Nephron progenitor cell (in vitro differentiated cells): ENCODE measurements at places on chromosomes 2 and 18.

- DNase-seq = no peak
These were observed 49.5 kb downstream of the CCDC148 start for GRCh38 chr2:158407031-158407430.

DNA sequence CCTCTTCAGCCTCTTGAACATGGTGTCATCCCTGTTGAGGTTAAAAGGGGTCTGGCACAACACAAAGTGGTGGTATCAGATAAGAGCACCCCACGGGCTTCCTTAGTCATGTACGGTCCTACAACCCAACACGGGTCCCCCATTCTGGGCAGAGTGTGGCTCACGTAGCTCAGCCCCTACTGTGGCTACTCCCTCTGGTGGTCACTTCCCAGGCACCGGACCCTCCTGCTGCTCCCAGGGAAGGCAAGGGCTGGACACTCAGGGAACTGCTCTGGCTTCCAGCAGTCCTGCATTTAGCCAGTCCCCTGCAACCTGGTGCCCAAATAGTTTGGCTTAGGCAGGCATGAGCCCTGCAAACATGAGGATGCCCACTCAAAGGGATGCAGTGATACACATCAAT, 58.6 kb downstream of the GALNT14 start:
- peak; percentile 59 for DNase-seq

DNA sequence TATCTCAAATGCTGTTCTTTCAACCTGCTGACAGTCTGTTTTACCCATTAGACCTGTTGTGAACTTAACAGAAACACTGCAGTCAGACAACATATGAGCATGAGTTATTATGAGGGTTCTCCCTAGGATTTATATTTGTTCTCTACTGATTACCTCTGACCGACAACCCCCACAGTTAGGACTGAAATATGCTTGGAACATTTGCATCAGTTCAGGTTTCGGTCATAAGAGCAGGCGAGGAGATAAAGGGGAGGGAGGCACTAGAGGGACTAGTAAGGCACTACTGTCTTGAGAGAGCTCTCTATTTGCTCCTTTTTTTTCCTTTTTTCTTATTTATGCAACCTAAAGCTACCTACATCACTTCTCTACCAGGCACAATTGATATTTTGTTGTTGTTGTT, 133.2 kb upstream of the REG3G start:
- DNase-seq = no peak

DNA sequence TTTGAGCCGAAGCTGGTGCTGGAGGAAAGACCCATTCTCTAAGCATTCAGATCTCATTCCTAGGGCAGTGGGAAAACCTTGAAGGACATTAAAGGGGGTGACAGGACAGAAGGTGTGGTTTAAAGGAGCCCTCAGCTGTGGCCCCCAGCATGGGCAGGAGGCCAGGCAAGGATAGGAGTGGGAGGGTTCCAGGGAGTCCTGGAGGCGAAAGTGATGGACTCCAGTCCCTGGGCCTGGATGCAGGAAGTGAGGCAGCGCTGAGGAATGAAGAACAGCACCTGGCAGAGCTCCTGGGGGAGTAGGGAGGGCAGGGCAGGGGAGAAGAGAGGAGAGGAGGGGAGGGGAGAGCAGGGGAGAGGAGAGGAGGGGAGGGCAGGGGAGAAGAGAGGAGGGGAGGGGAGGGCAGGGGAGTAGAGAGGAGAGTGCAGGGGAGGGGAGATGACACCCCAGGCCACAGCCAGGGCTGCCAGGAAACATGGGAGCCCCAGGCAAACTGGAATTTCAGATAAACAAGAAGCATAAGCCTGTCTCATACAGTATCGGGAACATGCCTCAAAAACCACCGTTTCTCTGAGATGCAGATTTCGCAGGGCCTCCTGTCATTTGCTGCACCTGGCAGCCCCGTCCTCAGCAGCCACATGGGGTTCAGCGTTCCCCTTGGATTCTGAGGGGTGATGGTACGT, 5.7 kb downstream of the RAMP1 start:
- DNase-seq = no peak

DNA sequence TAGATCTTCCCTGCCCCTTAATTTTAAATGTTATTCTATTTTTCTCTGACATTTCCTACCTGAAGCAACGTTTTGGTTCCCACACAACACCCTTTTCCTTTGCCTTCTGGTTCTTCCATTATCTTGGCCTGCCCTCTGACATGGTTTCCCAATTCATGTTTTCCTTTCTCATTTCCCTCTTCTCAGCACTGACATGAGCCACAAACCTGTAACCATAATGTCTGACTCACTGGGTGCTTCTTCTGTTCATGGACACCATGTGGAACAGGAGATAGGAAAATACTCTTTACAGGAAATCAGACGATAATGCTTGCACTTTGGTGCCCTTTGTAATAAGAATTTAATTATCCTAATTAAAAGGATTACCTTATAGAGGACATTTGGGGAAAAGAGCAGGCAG, 142.0 kb downstream of the ZEB2 start:
- no peak for DNase-seq

DNA sequence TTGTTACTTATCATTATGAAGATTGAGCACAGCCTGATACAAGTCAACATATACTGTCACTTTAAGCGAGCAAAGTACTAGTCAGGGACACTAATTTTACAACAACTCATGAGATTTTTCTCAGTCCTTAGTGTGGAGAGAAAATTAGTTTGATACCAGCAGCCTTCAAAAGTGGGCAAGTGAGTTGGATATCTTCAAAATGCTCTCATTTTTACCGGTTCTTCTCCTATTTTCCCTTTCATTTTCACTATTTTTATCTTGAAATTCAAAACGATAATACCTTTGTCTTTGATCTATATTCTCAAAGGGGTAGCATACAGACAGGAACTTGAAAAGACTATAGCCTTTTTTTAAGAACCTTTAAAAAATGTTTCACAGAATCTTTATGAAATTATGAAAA, 52.0 kb upstream of the UBXN4 start:
- DNase-seq = no peak

DNA sequence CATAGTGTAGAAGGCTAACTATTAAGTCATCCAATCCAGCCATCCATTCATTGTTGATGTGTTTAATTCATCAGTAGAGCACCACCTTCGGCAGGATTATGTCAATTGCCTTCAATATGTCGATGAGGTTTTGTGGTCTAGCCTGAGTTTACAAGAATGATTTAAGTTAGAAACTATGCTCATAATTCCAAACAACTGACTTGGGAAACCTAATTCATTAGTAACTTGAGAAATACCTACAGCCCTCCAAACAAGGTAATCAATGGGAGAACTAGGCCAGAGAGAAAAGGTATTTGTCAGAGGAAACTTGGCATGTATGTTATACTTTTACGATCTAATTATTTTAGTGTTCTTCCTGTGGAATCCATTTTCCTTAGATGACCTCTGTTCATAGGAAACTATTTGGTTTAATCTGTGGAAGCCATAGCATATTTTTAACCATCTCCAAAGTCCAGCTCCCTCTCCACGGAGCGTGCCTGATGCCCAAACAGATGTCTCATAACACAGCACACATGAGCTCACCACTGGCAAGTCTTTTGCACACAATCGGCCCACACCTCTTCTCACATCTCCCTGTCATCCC, 148.5 kb downstream of the GFPT1 start:
- no peak for DNase-seq

GRCh38 chr18:57743008-57743407, 60.1 kb downstream of the ATP8B1 start:
- no peak for DNase-seq

- DNase-seq = no peak
These were observed 8.4 kb downstream of the NCL start for GRCh38 chr2:231455890-231456289.

DNA sequence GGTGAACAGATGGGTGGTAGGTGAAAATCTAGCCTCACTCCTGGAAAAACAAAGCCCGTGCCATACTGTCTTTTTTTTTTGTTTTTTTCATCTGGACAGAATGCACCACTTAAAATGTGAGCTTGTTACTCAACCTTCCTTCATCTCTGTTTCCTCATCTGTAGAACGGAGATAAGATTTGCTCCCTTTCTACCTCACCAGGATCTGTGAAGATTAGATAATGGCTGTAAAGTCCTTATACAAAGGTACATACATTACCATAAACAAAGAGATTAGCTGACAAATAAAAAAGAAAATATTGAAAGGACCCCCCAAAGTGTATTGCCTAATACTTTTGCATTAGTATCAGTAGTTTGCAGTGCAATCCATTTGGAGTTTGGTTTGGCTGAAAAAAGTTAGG, 75.4 kb upstream of the ZEB2 start:
- DNase-seq = no peak

DNA sequence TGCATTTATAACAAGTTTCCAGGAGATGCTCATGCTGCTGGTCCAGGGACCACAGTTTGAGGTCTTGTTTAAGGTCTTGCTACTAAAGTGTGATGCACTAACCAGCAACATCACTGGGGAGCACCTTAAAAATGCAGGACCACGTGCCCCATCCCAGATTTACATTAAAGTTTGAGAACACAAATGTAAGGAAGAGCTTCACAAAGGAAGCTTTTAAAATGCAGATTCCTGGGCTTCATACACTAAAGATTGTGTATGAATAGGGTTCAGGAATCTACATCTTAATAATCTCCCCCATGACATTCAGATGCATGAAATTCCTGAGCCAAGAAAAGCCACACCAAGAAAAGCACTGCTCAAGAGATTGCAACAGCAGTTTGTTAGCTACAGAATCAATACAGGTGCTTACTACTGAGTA, 235.3 kb upstream of the TANK start:
- DNase-seq = no peak

GRCh38 chr2:201237486-201238123, 22.7 kb upstream of the CASP8 start:
- DNase-seq = no peak

- DNase-seq = no peak
These were observed 119.9 kb downstream of the PARD3B start for GRCh38 chr2:204665207-204665606.

GRCh38 chr2:100188326-100188725, 45.9 kb upstream of the AFF3 start:
- no peak for DNase-seq

- peak; percentile 35 for DNase-seq
These were observed 294.9 kb downstream of the DYSF start for GRCh38 chr2:71748227-71748626.

DNA sequence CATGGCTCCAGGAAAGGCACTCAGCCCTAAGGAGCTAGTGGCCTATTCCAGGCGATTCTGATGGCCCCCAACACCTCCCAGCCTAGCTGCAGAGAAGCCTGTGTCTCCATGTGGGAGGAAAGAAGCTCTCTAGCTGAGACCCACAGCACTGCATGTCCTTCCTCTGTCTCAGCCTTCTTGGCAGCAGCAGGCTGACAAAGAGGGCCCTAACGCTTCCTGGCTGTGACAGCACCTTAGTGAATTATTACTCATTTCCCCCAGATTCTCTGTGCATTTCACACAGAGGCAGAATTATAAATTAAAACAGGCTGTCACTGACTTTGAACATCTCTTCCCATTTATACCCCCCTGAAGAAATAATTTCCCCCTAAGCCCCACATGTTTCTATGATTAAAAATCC, 206.8 kb downstream of the CLIP4 start:
- DNase-seq = peak; percentile 18

DNA sequence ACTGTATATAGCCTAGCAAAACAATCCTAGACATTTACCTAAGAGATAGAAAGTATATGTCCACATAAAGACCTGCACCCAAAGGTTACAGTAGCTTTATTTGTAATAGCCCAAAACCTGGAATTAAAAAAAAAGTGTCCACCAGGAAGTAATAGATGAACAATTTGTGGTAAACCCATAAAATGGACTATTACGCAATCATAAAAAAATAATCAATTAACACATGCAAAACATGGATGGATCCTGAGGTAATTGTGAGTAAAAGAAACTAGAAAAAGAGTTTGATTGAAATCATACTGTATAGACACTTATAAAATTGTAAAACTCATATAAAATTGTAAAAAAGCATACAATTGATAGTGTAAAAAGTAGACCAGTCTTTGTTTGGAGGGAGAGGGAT, 673.0 kb upstream of the ZNF804A start:
- no peak for DNase-seq

GRCh38 chr2:43018179-43019024, 208.0 kb downstream of the ZFP36L2 start:
- no peak for DNase-seq

GRCh38 chr2:146820672-146821071, 1024.2 kb upstream of the ACVR2A start:
- no peak for DNase-seq

DNA sequence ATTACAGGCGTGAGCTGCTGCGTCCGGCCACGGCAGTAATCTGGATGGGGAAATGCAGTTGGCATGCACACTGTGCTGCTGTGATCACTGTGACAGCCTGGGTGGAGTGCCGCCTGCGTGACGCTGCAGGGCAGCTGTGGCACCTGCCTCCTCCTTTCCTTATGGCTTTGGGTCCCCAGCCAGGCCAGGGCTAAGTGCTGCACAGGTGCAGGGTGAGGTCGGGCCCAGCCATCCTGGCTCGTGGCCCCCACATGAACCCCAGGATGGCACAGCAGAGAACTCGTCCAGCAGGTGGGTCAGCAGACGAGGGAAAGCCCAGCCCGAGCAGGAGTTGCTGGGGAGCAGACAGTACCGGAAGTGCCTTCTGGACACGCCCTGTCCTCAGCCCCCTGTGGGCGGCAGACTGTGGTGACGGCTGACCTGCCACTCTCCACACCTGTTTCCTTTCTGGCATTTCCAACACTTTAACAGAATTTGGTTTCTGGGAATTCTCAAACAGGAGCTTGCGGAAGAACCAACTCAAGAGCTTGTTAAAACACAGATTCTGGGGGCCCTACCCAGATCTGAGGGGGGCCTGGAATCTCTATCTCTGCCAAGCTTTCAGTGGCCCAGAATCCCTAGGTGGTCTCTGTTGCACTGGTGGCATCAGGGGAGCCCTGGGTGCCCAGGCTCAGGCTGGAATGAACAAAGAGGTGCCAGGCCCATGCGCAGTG, 16.9 kb downstream of the HS1BP3 start:
- DNase-seq = no peak

DNA sequence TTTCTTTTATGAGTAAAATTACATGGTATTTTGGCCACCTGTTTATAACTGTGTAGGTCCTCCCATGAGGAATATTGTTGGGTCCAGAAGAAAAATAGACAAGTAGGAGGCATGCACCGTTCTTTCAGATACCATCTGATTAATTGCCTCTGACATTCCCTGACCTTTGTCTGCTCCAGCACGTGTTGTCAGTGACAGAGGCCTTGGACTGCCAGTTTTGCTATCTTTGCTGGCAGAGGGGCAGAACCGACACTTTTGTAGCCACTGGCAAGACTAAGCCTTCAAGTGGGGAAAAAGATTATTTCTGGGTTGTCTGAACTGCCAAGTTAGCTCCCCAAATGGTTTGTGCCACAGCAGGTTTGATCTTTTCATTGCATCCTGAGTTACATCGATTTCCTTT, 276.9 kb downstream of the CAMKMT start:
- peak; percentile 8 for DNase-seq

DNA sequence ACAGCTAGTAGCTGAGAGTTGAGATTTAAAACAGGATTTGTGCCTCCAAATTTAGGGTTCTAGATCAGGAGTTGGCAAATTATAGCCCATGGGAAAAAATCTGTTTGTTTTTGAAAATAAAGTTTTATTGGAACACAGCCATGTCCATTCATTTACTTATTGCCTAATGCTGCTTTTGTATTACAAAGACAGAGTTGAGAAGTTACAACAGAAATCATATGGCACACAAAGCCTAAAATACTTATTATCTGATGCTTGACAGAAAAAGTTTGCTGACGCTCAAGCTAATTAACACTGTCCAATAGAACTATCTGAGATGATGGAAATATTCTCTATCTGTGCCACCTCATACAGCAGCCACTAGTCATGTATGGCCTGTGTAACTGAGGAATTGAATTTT, 229.1 kb upstream of the RASGRP3 start:
- DNase-seq = no peak
